Activated CD8-positive, alpha-beta memory T cell treated with anti-CD3 and anti-CD28 coated beads for 48 hours (primary cell): ENCODE measurements at places on chromosomes 16 and 17.

GRCh38 chr17:10623737-10624338, 33.3 kb downstream of the MYH3 start:
- no peak for DNase-seq

DNA sequence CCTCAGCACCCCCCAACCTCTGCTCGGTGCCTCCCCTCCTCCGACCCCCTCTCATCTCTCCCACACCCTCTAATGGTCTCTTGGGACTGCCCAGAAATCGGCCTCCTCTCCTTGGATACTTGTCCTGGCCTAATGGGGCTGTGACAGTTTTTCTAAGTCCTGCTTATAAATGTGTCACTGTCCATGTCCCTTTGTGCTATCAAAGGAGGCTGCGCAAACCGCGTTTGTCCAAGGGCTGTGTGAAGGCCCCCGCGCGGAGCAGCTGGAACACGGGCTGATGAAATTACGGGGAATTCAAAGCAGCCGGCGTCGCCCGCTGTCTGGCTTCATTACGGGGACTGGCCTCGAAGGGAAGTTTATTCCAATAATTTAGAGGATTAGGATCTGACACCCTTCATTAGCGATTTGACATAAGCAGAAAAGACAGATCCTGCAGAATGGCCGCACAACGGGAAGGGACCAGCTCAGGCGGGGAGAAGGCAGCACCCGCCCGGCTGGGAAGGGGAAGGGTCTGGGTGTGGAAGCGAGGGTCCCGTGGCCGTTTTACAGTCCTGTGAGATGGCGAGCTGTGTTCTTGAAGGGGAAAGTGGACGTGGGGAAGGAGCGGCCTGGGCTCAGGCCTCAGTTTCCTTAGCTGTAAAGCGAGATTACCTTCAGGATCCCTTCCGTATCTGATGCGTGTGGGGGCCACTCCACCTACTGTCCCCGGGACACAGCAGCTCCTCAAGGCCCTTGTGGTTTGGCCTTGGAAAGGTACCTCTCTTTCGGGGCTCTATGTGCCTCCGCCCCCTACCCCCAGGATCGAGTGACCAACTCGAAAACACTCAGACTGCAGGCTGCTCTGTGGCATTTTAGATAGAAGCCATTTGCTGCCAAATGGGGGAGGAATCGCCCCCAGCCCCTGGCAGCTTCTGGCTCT, 1.6 kb upstream of the WFIKKN2 start:
- no peak for DNase-seq

GRCh38 chr16:398561-399339, 1.8 kb downstream of the NME4 start:
- DNase-seq: no peak

- DNase-seq: no peak
Measured at GRCh38 chr17:41278176-41278955, 2.9 kb downstream of the KRTAP9-7 start.

GRCh38 chr17:21214777-21215541, 998 bp upstream of the TMEM11 start:
- DNase-seq: peak; percentile 14

DNA sequence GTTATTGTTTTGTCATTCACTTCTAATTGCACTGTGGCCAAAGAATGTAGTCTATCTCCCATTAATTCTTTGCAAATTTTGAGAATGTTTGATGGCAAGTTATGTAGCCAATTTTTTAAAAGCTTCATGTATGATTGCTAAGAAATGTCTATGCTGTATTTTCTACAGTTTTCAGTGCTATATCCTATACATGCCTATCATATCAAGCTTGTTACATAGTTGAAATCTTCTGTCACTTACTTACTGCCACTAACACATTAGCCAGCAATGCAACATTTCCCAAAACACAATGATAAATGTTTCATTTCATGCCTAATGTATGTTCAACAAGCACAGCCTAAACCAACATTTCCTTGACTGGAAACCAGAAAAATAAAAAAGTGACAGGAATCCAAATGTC, 292.4 kb upstream of the AXIN2 start:
- DNase-seq: no peak

DNA sequence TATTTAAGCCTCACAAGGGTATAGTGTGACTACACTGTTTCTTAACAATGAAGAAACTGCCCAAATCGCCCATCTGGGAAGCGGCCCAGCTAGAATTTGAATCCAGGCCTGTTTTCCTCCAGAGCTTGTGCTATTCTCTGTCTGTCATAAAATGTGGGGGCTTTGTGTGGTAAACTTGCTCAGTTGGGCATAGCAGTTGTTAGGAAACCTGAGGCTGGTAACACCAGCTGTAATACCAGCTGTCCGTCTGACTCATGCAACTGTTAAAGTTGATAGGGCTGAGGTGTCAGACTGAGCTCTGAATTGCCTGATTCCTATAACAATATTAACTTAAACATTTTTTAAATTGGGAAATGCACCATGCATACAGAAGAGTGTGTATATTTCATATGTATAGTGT, 9.3 kb downstream of the NOD2 start:
- no peak for DNase-seq

GRCh38 chr17:1108478-1108764, 71.4 kb downstream of the ABR start:
- no peak for DNase-seq

DNA sequence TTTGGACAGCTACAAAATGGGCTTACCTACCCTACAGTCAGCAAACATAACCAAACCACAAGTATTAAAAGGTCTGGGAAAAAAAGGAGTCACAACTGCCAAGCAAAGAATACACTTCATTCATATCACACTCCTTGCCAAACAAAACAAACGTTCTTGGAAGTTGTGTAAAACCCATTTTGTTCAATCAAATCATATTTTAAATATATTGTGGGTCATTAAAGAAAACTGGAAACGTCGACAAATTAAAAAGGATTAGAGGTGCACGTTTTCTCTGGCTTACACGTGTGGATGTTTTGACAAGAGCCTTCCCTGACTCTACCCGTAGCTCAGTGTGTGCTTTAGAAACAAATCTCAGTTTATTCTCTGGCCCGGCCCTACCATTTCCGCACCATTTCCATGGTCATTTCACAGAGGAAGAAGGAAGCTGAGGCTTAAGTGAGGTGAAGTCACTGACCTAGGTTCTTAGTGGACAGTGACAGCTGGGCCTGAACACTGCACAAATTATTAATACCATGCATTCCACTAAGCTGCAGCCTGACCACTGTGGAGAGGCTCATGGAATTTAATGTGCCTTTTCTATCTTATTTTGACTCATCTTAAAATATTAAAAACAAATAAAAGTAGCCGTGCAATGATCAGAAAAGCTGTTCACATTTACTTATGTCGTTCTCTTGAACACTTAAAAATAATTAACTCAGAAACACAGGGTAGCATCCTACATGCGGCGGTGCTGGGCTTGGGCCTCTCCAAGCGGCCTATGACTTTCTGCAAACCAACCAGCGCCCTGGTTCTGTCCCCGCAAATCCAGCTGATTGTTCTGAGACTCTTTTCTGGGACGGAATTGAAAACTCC, 968 bp downstream of the CEP112 start:
- DNase-seq: no peak

DNA sequence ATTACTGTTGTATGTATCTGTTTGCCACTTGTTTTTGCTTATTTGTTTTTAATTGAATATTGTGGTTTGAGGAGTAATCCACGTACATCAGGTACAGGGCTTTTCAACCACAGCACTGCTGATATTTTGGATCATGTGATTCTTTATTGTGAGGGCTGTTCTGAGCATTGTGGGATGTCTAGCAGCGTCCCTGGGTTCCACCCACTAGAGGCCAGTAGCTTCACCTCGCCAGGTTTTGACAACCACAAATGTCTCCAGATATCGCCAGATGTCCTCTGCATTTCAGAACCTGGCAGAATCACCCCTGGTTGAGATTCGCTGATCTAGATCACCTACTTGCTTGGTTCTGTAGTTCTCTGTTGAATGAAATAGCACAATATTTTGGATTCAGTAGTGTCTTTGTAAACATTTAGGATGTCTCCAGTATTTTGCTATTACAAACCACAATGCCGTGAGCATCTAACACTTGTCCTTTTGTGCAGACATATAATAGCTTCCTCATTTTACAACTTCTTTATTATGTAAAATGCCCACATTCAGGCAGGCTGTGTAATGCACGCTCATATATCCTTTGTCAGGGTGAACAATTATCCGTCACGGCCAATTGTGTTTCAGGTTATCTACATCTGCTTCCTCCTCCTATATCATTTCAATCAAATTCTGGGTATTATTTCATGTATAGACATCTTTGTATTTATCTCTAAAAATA, 380.3 kb downstream of the SNX29 start:
- no peak for DNase-seq

GRCh38 chr16:15553313-15554088, 89.5 kb downstream of the MARF1 start:
- no peak for DNase-seq

DNA sequence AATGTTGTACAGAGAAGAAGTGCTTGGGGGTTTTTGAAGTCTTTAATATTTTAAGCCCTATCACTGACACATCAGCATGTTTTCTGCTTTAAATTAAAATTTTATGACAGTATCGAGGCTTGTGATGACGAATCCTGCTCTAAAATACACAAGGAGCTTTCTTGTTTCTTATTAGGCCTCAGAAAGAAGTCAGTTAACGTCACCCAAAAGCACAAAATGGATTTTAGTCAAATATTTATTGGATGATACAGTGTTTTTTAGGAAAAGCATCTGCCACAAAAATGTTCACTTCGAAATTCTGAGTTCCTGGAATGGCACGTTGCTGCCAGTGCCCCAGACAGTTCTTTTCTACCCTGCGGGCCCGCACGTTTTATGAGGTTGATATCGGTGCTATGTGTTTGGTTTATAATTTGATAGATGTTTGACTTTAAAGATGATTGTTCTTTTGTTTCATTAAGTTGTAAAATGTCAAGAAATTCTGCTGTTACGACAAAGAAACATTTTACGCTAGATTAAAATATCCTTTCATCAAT, 57.8 kb downstream of the HLF start:
- DNase-seq: no peak

GRCh38 chr17:5582209-5583185, 1.8 kb downstream of the NLRP1 start:
- no peak for DNase-seq

- DNase-seq: no peak
Measured at GRCh38 chr17:7893187-7893880, 4.7 kb downstream of the CHD3 start.

- DNase-seq: no peak
Measured at GRCh38 chr16:1532771-1533170, 695 bp upstream of the TMEM204 start.

DNA sequence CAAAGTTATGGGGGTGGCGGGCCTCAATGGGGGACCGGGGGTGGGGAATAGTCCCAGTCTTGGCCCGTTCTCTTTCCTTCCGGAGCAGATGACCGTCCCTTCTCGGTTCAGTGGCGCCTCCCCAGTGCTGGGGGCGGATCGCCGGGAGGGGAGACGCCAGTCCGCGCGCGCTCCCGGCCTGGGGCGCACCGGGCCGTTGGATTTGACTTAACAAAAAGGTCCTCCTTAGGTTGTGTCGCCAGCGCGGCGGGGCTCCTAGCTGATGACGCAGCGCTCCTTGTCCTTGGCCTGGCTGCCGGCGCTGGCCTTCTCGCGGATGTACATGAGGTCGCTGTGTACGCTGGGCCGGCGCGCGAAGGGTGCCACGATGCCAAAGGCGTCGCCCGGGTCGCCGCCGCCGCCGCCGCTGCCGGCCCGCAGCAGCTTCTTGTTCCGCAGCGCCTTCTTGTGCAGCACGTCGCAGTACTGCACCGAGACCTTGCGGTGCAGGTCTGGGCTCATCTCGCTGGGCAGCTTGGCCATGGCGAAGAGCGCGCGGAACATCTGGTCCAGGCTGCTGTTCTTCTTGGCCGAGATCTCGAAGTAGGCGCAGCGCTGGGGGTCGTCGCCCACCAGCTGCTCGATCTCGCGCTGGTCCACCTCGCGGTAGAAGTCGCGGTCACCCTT, 1.2 kb downstream of the RASD1 start:
- no peak for DNase-seq

DNA sequence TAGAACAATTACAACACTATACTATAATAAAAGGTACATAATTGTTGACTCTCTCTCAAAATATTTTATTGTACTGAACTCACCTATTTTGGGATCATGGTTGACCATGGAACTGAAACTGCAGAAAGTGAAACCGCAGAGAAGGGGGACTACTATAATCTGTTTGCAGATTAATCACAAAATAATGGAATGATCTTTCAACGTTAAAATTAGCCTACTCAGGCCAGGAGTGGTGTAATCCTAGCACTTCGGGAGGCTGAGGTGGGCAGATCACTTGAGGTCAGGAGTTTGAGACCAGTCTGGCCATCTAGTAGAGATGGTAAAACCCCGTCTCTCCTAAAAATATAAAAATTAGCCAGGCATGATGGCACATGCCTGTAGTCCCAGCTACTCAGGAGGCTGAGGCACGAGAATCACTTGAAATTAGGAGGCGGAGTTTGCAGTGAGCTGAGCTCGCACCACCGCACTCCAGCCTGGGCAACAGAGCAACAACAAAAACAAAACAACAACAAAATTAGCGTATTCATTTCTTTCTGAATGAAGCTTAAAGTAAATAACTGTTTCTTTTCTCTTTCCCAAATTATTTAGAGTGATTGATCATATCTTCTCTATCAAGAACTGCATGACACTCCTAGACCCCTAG, 45.6 kb downstream of the IKZF3 start:
- no peak for DNase-seq

DNA sequence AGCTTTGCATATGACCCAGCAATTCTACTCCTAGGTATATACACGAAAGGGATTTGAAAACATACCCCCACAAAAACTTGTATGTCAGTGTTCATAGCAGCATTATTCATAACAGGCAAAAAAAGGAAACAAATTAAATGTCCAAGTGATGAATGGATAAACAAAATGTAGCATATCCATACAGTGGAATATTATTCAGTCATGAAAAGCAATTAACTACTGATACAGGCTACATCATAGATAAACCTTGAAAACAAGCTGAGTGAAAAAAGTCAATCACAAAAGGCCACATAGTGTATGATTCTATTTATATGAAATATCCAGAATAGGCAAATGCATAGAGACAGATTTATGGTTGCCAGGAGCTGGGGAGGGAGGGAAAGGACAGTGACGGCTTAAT, 676 bp downstream of the EME1 start:
- DNase-seq: no peak

- no peak for DNase-seq
Measured at GRCh38 chr17:80387071-80387470, 27.9 kb upstream of the ENDOV start.

- no peak for DNase-seq
Measured at GRCh38 chr17:74742153-74742515, 5.1 kb downstream of the RAB37 start.

DNA sequence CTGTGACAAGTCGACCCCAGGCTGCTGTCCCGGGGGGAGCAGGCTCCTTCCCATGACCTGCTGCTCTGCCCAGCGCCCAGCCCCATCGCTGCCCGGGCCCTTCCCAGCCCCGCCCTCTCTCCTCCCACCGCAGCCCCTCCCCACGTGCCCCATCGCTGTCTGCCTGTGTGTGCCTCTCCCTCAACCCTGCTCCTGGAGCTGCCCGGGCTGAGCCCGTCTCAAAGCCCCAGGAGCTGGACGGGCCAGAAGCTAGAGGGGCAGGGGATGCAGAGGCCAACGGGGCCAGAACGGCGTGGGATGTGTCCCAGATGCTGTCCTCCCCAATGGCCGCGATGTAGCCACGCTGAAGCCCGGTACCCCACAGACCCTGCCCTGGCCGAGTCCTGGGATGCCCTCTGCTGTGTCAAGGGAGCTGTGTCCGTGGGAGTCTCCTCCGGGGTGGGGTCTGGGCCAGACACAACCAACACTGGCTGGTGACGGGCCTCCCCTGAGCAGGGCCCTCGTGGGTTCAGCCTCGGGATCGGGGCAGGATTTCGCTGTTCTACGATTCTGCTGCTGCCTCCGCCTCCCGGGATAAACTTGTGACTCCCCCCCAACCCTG, 118.2 kb upstream of the ZNF750 start:
- DNase-seq: no peak
